ENCODE measurements at places on chromosomes 13 and 19. TPM values are rescaled to one million over a fixed set of nuclear protein-coding genes. Genes with fewer than 3 reads are reported as not detected.

Gene ZNF677
- 21.0 TPM for total RNA-seq

Gene KCNN4
- total RNA-seq, result 63.3 TPM

DNA sequence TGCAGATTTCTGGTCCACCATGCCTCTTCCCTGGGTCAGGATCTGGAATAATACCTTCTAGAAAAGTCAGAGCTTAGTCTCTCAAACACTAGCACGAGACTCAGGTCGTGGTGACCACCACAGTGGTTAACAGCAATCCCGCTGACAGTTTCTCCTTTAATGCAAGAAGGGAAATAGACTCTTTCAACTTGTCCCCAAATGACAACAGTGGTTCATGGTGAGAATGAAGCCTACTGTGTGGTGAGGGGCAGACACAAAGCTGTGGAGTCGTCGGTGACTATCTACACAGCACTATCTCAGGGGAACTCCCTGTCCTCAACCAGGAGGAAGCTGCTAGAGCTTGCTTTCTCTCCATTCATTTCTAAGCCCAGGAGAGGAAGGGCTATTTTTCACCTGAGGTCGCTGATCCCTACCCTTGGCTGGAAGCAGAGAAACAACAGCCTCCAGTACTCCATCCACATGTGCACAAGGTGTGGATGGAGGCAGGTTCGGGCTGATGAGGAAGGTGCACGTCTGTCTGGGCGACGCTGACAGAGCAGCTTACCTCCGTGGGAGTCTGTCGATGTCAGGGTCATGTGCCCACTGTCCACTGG is 72.4 kb downstream of the STK24 start:
- no peak for DNase-seq

- DNase-seq, result no peak
Measured at GRCh38 chr13:41917641-41918040, 43.3 kb downstream of the VWA8 start.

- no peak for DNase-seq
Measured at GRCh38 chr13:69721631-69722030, 386.0 kb upstream of the ATXN8OS start.

DNA sequence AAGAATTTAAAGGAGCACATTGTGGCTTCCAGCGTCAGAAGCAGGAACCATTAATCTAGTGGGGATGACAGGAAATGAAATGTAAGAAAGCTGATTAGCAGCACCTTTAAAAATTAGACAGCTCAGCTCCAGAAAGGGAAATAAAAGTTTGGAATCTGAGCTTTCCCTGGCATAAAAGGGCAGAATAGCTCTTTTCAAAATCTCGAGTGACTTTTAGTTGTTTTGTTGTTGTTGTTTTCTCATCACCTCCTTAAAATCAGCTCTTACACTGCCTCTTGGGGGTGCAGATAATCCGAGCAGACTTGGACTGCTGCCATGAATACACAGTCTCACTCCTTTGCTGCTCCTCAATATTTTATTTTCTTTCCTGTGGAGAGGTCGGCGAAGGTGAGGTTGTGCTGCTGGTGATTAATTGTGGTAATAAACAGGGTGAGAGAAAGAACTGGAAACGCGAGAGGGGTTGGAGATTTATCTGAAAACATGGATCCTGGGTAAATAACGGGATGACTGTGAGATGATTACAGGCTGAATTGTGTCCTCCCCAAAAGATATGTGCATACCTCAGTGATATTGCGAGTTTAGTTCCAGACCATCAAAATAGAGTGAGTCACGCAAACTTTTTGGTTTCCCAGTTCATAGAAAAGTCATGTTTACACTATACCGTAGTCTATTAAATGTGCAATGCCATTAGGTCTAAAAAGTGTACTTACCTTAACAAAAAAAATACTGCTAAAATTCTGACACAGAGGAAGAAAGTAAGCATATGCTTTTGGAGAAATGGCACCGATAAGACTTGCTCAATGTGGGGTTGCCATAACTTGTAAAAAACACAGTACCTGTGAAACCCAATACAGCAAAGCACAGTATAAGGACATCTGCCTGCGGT is 787.7 kb downstream of the UQCRFS1 start:
- DNase-seq, result no peak

GRCh38 chr19:16607819-16608218 is 20.2 kb downstream of the MED26 start:
- DNase-seq, result no peak

Gene CYP2B6
- 3.7 TPM for total RNA-seq

DNA sequence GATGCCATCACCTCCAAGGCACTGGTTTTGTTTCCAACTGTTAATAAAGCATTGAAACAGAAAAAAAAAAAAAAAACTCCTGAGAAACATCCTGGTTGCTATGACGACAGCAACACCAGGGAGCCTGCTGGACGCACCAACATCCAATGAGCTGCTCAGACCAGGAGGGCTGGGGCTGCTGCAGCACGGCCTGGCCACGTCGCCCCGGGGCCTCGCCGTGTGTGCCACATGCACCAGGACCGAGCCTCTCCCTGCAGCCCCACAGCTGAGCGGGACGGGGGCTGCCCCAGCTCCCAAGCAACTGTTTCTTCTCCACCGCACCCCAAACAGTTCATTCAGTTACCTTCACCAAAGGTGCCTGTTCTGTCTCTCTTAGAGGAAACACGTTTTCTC is 54.5 kb downstream of the RASA3 start:
- no peak for DNase-seq

Gene MARCHF2
- 66.9 TPM for total RNA-seq

Gene ZIM2
- total RNA-seq, result not detected

Gene WDR88
- not detected for total RNA-seq

DNA sequence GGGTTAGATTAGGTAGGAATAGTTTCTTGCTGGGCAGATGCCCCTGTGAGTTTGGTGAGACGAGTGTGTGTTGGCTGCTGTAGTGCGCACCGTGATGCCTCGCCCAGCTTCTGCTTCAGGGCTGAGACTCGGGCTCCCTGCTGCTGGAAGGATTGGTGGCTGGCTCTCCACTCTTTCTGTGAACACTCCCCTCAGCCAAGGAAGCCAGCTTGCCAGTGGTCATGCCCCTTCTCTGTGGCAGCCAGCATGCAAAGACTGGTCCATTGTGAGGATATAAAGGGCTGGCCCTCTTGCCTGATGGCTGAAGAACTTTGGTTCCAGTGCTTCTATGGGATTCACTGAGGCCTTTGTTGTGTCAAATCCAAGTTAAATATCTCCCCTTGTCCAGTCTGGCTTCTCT is 2.9 kb upstream of the HTR2A start:
- DNase-seq, result no peak

GRCh38 chr13:51067210-51067701 is 43.8 kb downstream of the C13orf42 start:
- DNase-seq, result no peak

GRCh38 chr13:28620011-28620830 is 38.7 kb upstream of the POMP start:
- no peak for DNase-seq

GRCh38 chr19:7995810-7996158 is 9.7 kb downstream of the ELAVL1 start:
- no peak for DNase-seq

- peak; percentile 94 for DNase-seq
Measured at GRCh38 chr13:110546926-110547325, 14.6 kb downstream of the RAB20 start.

DNA sequence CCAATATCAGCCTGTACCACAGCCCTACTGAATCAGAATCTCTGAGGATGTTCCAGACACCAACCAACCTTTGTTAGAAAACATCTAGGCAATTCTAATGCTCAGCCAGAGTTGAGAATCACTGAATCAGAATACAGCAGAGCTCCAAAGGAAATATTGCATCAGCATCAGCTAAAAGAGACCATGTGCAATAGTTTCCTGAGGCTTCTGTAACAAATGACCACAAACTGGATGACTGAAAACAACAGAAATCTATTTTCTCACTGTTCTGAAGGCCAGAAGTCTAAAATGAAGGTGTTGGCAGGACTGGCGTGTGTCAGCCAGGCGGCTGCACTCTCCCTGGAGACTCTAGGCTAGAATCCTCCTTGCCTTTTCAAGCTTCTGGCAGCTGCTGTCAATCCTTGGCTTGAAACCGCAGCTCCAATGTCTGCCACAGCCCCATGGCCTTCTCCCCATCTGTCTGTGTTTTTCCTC is 1.2 kb upstream of the DCT start:
- DNase-seq, result no peak

- DNase-seq, result peak; percentile 32
Measured at GRCh38 chr19:42529248-42529764, 1.0 kb upstream of the CEACAM1 start.

- no peak for DNase-seq
Measured at GRCh38 chr13:72662548-72662947, 64.9 kb downstream of the MZT1 start.

DNA sequence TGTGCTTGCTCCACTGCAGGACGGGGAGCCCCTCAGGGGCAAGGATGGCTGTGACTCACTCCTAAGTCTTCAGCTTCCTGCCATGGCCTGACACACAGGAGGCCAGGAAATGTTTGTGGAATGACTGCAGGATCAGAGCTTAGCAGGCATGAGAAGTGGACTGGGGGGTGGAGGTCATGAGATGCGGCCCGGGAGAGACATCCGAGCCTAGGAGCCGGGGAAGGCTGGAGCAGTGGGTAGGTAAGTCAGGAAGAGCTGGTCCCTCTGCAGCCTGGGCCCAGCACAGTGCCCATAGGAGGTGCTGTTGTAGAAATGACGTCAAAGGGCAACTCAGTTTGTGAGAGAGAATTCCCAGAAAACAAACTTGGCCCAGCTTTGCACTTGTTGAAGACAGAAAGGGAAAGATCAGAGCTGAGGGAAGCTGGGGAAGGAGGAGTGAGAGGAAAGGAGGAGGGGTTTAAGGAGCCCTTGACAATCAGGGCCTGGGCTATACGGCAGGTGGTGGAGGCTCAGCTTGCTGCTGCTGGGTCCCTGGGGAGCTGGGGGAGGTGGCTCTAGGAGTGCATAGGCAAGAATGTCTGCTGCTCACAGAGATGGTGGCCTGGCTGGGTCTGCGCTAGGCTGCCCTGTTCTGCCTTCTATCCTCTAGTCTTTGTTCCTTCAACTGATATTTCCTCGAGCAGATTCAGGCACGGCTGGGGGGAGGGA is 18.5 kb downstream of the POU2F2 start:
- no peak for DNase-seq

Gene KCNK6
- 24.8 TPM for total RNA-seq

GRCh38 chr13:38979891-38980749 is 10.5 kb downstream of the STOML3 start:
- no peak for DNase-seq

DNA sequence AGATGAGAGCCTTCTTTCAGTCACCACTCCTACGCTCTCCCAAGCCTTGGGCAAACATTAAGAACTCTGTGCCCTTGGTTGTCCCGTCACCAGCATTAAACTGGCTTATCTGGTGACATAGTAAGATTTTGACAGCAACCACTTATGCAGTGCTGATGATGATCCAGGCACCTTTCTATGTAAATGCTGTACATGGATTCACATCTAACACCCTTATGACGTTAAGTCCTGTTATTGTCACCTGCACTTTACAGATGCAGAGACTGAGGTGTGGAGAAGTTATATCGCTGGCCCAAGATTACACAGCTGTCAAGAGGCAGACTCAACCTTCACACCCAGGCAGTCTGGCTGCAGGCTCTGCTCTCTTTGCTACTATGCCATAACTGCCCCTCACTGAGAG is 25.0 kb downstream of the RASL11A start:
- no peak for DNase-seq

DNA sequence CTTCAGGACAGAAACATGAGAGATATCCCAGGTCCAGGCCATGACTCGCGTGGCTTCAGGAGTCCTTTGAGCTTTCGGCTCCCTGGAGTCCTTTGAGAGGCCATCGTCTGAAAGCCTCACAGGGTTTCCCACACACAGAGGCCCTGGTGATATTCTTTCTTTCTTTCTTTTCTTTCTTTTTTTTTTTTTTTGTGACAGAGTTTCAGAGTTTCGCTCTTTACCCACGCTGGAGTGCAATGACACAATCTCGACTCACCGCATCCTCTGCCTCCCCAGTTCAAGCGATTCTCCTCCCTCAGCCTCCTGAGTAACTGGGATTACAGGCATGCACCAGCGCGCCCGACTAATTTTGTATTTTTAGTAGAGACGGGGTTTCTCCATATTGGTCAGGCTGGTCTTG is 5.5 kb downstream of the SIN3B start:
- DNase-seq, result no peak

DNA sequence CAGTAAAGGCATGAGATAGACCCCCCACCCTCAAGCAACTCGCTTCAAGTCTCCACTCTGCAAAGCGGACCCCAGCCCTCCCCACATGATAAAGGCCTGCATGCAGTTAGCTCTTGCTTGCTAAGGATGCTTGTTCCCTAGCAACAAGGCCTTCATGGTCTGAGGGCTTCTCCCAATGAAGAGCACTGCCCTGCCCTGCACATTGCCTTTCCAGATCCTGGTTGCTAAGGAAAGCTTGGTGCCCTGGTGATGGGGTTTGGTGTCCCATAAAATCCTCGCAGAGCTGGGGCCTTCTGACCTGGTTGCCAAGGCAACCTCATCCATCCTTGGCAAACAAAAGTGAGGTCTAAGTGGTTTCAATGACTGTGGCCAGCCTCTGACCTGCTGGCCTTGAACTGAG is 6.0 kb downstream of the DBP start:
- DNase-seq, result no peak

Gene MEIS3
- total RNA-seq, result 4.6 TPM

DNA sequence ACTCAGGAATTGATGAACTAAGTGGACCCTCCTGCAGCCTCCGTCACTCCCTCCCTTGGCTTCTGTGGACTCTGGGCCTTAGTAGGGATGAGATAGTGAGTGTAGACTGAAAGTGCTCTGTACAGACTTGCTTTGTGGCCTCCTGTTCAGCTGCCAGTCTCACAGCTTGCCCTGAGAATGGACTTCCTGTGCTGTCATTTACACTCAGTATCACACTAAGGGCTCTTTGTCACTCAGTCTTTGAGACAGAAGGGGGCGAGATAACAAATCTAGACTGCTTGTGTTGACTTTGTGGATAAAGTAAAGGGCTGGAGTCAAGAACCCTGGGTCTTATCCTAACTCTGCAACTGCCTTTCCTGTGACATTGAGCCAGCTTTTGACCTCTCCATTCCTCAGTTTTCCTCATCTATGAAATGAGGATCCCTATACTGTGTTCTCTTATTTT is 21.0 kb upstream of the SPRY2 start:
- no peak for DNase-seq

Gene ACER1
- total RNA-seq, result 91.3 TPM

DNA sequence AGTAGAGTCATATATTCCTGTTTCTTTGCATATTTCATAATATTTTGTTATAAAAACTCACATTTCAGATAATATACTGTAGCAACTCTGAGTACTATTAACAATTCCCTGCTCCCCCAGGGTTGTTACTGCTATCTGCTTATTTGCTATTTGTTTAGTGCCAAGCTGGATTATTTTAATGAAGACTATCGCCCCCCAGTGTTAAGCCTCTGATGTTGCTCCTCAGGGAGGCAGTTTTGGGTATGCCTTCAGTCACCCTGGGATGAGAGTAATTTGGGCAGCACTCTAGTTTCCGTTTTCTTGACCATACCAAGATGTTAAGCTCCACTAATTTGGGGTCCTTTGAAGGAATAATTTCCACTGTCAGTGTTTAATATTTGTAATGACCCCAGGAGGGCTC is 46.0 kb downstream of the MICU2 start:
- DNase-seq, result no peak
